ENCODE measurements at places on chromosomes 7 and 10.

GRCh38 chr7:42440951-42441350 lies 203.9 kb upstream of the GLI3 start:
- no peak for DNase-seq

DNA sequence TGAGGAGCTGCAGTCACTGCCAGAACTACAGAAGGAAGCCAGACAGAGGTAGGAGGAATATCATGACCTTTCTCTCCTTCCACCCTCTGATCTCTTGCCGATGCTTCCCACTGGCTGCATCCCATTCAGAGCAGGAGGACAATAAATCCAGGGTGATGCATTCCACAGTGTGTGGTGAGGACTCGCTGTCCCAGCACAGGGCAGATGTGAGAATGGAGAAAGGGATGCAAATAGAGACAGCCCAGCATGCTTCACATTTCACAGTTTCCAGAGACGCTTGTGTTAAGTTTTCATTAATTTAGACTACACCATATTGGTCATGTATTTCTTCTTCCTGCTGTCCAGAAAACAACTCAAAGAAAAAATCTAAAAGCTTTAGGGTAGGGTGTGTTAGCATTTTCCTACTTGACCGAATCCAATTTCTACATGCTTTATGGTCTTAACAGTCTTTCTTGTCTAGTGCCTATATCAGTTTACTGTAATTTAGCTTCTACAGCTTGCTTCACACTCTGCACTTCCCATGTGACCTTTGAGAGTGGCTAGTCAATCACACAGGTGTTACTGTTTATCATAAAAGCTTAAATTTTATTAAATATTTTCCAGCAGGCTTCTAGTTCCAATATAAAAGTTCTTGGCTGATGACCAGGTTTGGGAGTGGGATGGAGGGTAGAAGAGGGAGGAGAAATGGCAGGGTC lies 155.6 kb downstream of the RAPGEF5 start:
- DNase-seq: no peak

DNA sequence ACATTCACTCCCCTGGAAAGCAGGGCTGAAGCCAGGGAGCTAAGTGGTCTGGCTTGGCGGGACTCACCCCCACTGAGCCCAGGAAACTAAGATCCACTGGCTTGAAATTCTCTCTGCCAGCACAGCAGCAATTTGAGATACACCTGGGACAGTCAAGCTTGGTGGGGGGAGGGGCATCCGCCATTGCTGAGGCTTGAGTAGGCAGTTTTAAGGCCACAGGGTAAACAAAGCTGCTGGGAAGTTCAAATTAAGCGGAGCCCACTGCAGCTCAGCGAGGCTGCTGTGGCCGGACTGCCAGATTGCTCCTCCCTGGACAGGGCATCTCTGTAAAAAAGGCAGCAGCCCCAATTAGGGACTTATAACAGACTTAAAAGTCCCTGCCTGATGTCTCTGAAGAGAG lies 108.2 kb upstream of the FAM13C start:
- no peak for DNase-seq

- DNase-seq: no peak
Observed at GRCh38 chr10:86446987-86447386, 74.6 kb downstream of the WAPL start.

GRCh38 chr7:81655271-81655670 lies 114.6 kb downstream of the HGF start:
- no peak for DNase-seq

- no peak for DNase-seq
Observed at GRCh38 chr10:76885816-76886215, 751.8 kb downstream of the KCNMA1 start.
